ENCODE measurements at places on chromosomes 7 and 10.

GRCh38 chr7:158274996-158275395, 312.6 kb downstream of the PTPRN2 start:
- DNase-seq, result no peak

GRCh38 chr7:117777335-117778142, 95.7 kb downstream of the CTTNBP2 start:
- DNase-seq, result no peak

DNA sequence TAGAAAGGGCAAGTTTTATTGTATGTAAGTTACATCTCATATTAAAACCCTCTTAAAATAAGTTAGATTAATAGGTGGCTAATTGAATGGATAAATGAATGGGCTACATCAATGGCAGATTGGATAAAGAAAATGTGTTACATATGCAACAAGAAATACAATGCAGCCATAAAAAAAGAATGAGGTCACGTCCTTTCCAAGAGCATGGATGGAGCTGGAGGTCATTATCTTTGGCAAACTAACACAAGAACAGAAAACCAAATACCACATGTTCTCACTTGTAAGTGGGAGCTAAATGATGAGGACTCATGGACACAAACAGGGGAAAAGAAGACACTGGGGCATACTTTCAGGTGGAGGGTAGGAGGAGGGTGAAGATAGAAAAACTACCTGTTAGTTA, 182.2 kb upstream of the GNAI1 start:
- no peak for DNase-seq

- DNase-seq, result no peak
Measured at GRCh38 chr10:72688208-72688651, 3.7 kb upstream of the MCU start.

DNA sequence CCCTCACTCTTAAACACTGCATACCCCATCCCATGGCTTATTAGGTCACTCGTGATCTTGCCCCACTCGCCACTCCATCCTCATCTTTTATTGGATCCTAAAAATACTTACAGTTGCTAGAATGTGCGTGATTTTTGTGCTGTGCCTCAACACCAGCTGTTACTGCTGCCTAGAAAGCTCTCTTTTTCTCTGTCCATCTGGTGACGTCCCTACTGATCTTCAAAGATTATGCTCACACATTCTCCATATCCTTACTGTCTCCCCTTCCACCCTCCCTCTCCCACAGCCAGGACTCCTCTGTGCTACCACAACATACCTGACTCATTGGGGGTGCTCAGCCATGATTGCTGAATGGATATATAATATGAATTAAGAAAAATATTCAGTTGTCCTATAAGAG, 42.0 kb downstream of the CDK6 start:
- no peak for DNase-seq

DNA sequence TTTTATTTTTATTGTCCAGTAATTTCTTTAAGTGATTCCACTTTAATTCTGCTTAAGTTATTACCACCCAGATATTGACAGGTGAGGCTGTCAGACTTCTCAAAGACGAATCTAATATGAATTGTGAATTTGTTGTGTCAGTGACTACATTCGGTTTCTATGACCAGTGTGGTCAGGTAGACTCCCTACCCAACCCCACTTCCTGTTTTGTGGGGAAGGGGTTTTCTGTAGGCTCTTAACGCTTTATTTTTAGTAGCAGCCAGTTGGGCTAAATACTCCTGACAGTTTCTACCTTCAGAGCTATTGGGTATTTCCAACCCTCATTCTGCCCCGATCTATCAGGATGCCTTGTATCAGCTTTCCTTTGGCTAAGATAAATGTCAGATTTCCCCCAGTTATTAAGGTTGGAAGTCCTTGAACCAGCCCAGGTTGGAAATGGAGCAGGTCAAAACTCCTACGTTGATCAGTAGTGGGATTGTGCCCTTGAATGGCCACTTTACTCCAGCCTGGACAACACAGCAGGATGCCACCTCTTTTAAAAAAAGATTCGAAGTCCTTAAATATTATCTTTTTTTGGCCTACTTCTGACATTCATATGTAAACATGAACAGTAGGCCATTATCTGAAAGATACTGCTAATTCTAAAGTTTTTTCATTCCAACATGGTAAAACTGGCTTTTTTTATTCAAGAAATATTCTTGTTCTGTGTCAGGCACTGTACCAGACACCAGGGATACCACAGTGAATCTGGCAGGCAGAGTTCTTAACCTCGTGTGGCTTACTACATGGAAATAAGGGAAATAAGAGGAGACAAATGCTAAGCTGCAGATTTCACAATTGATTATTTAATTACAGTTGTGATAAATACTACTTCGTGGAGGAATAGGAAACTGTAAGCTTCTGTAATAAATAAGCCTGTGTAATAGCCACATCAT, 133.3 kb upstream of the SAMD8 start:
- no peak for DNase-seq

GRCh38 chr7:94761451-94761850, 105.5 kb upstream of the SGCE start:
- DNase-seq, result no peak

- DNase-seq, result no peak
Measured at GRCh38 chr10:19812976-19813375, 3.3 kb upstream of the PLXDC2 start.

DNA sequence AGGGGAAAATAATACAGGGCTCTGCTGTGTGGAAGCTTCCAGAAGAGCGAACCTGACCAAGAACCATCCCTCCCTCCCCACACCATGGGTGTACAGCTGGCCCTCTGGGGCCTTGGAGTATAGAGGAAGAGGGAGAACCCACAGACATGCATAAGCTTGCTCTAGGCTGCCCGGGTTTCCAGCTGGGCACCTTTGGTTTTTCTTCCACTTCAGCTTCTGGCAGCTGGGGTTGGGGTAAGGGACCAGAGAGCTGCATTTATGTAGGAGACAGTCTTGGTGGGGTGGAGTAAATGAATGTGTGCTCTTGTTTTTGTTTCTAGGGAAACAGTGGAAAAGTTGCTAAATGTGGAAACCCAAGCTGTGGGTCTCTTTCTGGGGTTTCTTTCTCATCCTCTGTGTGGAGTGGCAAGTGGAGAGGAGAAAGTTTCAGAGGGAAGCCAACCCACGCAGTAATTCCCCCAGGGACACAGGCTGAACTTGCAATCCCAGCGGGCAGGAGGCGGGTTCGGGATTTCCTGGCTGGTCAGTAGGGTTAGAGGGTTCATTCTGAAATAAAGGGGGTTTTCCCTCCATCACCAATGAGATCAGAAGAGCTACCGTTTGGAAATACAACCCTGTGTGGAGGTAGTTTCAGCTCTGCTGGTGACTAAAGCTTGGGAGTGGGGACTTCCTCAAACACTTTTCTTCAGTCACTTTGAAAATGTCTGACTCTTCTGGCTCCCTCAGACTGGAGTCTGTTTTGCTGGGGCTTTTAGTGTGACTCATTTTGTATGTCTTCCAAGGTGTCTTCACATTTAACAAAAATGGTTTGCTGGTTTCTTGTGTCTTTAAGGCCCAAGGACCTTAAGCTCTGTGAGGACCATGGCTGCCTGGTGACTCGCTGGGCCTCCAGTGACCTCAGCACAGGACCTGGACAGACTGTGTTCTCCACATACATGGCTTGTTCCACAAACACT, 22.2 kb upstream of the SRGN start:
- DNase-seq, result no peak

DNA sequence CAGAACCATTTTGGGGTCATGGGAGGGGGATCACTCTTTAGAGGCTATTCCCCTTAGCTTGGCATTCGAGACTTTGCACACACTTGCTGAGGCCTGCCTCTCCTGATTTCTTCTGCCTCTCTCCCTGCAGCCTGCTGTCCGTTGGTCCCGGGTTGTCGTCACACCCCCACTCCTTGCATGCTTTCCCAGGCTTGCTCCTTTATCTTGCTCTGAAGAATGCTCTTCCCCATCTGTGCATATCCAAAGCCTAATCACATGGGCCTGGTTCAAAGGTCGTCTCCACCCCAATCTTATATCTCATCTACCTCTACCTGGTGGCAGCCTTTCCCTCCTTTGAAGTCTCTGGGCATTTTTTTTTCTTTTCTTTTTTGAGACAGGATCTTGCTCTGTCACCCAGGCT, 24.3 kb upstream of the EMX2 start:
- no peak for DNase-seq

GRCh38 chr7:155313096-155313495, 15.4 kb downstream of the INSIG1 start:
- DNase-seq, result no peak

DNA sequence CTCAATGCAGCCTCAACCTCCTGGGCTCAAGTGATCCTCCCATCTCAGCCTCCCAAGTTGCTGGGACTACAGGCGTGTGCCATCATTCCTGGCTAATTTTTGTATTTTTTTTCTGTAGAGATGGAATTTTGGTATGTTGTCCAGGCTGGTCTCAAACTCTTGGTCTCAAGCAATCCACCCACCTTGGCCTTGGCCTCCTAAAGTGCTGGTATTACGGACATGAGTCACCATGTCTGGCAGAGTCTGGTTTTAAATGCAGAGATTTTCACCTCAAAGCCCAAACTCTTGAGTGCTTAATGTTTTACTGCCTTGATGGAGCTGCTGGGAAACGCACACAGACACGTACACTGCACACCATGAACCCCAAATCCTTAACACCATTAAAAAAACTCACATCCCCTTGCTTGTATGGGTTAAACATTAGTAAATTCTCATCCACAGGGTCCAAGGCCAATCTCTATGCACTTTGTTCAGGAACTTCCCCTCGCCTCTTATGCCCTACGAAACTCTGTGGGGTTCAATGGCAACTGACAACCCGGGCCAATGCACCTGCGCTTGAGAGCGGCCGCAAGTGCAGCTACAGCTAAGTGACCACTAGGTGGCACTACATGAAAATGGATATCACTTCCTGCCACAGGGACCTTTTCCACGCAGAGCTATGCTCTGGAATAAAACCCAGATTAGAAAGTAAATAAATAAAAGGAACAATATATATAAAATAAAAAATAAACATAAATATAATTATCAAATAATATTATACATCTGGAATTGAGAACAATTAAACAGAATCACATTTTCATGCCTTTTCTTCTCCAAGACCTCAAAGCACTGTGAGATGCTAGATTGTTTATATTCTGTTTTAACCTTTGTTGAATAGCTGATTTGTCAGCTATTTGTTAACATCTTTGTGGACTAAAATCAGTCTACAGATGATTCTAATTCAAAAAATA, 66.9 kb upstream of the AFAP1L2 start:
- DNase-seq, result no peak

- no peak for DNase-seq
Measured at GRCh38 chr7:119223930-119224329, 999.4 kb downstream of the ANKRD7 start.

DNA sequence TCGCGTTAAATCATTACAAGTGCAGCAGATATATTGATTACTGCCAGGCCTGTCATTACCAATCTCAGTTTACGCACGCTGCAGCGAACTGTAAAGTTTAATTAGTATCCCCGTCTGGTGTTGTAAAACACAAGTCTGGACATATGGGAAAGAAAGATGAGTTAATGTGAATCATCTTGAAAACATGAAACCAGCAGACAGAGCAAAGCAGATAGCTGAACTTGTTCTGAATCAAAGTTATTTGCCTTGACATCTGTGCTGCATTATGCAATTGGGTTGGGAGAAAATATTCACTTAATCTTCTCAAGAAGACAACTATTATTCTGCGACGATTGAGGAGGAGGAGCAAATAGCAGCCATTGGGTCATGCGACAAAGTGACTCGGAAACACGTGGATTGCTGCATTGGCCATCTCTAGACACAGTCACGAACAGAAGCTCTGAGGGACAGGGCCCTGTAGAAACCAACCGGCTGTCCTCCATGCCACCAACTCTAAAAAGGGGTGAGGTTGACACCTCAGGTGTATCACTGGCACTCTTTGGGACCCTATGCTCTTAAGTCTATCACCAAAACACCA, 156.3 kb upstream of the C7orf33 start:
- DNase-seq, result no peak

DNA sequence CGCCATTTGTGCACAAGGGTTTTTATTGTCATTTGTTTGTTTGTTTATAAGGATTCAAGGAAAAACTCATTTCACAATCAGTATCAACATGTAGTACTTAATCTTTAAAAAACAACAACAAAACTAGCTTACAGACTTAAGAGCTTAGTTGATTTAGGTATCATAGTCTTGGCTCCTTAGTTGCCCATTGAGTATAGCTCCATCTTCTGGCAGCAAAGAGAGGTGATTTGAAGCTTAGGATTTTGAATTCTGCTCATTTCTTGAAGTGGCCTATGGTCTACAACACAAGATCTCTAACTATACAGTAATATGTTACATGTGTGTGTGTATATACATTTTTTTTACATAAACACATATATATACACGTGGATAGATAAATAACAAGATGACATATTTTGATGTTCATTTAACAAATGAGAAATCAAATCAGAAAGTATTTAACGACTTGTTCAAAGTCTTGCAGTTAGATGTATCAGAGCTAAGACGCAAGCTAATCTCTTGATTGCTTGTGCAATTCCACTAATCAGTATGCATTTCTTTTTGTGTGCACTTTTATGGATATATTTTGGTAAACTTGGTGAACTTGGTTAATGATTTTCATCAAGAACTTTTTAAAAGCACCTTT, 307.3 kb downstream of the CAMK1D start:
- no peak for DNase-seq

DNA sequence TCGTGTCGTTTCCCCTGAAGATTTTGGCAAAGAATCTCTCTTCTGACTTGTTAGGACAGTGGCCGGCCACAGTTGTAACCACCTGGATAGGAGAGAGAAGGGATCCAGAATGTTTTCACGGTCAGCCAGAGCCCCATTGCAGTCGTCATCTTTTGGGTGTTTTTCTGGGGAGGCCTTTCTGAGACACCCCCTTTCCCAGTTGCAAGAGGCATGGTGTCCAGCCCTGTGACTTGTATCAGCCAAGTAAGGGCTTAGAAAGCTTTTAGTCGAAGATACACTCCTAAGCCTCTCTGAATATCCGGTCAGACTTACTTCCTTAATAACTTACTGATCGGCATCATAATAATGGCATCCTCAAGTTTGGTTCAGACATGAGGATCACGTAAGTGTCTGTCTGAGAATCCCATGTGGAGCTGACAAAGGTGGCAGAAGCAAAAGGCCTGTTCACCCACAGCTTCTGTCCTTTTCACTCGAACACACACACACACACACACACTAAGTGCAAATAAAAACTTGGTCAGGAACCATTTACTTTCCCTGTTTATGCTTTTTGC, 435.7 kb upstream of the GALNT17 start:
- DNase-seq, result no peak

DNA sequence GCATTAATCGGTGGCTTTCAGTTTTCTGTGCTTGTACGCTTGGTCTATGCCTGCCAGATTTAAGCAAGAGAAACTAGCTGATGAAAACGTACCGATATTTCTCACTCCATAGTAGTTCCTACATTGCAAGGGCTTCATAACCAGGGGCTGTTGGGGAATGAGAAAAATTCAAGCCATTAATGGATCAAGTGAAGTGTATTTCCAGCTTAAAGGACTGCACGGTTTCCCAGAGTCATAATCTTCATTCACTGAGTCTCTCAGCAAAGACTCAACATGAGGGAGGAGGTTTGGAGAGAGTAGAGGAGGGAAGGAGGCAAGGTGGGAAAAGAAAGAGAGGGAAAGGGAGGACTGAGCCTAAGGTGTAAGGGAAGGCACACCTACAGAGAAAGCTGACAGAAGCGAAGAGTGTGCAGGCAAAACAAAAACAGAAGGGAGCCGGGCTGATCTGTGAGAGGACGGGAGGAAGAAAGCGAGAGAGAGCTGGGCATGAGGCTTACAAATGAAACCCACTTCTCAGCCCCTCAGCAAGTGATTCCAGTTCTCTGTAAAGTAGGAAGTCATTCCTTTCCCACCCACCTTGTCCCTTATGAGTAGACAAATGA, 625 bp downstream of the GIMAP2 start:
- DNase-seq, result no peak

GRCh38 chr7:116571552-116571951, 46.7 kb downstream of the CAV1 start:
- no peak for DNase-seq

- DNase-seq, result no peak
Measured at GRCh38 chr7:116139807-116140206, 70.5 kb upstream of the TES start.
